Epithelial cell of proximal tubule (primary cell): ENCODE measurements at places on chromosomes 1 and 21.

GRCh38 chr21:17045214-17045853 is 467.5 kb upstream of the CXADR start:
- no peak for DNase-seq

- no peak for DNase-seq
These were observed 21.8 kb upstream of the PLEKHO1 start for GRCh38 chr1:150127868-150128267.

- no peak for DNase-seq
These were observed 5.4 kb upstream of the OPTC start for GRCh38 chr1:203488539-203488938.

DNA sequence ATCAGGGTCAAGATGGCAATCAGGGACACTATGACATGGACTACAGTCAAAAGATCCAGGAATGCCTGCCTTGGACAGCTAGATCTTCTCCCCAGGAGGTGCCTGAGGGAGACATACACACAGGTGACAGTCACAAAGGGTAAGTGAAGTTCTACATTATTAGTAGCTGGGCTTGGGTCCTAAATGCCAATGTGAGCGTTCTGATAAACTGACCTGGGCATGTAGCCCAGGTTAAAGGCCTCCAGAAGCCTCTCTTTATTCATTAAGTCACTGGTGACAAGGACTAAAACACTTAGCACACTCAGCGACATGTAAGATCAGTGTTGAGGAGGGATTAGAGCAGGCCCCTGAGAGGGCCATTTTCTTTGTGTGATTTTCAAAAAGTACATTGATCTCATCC is 48.9 kb upstream of the HSD17B7 start:
- DNase-seq, result no peak

- DNase-seq, result no peak
These were observed 9.8 kb upstream of the HMGB4 start for GRCh38 chr1:33854091-33854490.

- no peak for DNase-seq
These were observed 10.6 kb downstream of the SLC19A1 start for GRCh38 chr21:45531393-45532215.

DNA sequence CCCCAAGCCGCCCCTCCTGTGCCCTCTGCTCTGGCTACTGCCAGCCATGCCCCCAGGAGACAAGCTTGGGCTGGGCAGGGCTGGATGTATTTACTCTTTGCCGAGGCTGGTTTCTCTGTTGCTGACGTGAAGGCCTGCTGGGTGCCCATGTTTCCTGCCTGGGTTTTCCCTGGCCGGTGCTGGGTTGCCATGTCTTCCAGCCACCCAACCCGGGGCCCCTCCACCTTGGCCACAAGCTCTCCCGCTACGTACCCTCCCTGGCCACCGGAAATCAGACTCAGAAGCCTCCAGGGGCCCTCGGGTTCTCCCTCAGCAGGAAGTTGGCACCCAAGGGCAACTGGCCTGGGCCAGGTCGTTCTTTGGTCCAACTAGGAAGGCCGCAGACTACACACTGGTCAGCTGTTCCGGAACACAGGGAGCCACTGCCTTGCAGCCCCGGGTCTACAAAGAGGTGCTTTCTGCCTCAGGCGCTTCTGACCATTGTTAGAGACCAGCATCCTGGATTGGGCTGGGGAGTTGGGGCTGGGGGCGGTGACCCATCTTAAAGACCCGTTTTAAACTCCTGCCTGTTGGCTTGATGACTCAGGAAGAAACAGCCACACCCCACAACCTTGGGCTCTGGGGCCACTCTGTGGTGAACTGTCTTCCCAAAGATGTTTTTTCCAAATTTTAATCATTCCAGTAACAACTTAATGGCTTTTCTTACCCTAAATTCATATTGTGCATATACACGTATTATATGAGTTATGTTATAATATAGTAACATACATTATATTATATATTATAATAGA is 71.2 kb upstream of the RUNX3 start:
- DNase-seq, result no peak

DNA sequence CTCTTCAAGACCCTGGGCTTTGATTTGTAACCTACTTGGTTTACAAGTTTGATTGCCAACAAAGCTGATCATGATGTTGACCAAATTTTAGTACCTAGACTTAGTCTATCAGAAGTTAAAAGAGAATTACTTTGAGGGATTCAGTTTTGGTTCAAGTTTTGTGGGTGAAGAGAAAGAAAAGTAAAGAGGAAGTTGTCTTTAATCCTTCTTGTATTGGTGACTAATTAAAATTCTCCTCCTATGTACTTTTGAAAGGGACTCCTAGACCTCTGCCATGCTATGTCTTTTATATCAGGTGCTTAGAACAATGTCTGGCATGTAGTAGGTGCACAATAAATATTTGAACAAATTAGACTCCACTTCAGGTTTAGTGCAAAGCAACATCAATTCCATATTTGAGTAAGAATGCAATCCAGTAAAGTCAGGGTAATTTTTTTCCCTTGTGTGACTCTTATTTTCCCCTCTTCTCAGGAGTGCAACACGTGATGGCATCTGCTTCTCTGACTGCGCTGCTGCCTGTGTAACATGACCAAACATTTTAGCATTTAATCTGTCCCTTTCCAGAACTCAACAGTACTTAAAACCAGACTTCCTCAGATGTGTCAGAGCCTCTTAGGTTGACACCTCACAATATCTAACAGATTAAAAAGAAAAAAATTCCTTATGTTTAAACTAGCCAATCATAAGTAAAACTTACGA is 41.1 kb upstream of the KCNQ4 start:
- DNase-seq, result no peak

DNA sequence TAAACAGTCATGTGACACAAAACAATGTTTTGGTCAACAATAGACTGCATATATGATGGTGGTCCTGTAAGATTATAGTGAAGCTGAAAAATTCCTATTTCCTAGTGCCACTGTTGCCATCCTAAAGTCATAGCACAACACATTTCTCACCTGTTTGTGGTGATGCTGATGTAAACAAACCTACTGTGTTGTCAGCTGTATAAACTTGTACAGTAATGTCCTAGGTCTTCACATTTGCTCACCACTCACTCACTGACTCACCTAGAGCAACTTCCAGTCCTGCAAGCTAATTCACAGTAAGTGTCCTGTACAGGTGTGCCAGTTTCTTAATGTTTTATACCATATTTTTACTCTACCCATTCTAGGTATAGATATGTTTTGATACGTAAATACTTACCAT is 326.1 kb upstream of the USP24 start:
- DNase-seq, result no peak

DNA sequence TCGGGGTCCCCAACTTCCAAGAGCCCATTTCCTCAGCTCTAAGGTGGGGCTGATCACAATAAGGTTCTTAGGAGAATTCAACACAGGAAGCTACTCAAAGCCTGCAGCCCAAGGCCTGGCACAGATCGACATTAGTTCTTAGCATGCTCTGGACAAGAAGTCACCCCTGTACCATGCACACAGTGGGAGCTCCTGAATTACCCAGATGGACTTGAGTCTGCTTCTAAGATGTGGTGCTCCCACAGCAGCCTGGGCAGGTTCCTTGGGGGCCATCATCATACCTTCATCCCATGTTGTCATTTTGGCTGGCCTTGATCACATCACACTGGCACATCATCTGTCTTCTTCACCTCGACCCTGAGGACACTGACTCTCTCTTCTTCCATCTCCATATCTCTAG is 153.3 kb upstream of the VAMP3 start:
- DNase-seq, result no peak

GRCh38 chr1:27726173-27727044 is 648 bp downstream of the FAM76A start:
- DNase-seq, result no peak

GRCh38 chr1:36119456-36119855 is 5.6 kb downstream of the COL8A2 start:
- no peak for DNase-seq

GRCh38 chr1:103489935-103490334 is 35.6 kb upstream of the RNPC3 start:
- peak; percentile 67 for DNase-seq

- DNase-seq, result no peak
These were observed 5.8 kb downstream of the ROR1 start for GRCh38 chr1:63779338-63780211.

DNA sequence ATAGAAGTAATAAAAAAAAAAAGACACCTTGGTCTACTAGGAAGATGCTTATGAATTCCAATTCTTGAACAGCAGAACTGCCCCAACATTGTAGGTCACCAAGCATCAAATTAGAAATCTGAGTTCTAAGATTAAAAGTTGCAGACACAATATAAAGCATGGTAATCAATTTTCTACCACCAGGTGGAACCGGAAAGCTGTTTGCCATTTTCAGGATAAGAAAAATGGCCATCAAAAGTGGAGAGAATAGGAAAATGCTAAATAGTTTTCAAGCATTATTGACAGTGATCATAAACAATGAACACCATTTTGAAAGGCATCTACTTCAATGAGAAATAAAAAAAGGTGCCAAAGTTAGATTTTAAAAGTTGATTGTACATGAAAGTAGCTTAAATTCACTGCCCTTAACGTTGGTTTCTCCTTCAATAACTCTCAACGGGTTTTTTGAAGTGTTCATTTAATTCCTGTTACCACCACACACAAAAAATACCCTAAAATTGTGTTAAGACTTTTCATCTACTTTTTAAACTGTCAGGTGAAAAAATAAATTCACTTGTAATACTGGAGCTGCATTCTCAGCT is 252.9 kb downstream of the KCNT2 start:
- no peak for DNase-seq

DNA sequence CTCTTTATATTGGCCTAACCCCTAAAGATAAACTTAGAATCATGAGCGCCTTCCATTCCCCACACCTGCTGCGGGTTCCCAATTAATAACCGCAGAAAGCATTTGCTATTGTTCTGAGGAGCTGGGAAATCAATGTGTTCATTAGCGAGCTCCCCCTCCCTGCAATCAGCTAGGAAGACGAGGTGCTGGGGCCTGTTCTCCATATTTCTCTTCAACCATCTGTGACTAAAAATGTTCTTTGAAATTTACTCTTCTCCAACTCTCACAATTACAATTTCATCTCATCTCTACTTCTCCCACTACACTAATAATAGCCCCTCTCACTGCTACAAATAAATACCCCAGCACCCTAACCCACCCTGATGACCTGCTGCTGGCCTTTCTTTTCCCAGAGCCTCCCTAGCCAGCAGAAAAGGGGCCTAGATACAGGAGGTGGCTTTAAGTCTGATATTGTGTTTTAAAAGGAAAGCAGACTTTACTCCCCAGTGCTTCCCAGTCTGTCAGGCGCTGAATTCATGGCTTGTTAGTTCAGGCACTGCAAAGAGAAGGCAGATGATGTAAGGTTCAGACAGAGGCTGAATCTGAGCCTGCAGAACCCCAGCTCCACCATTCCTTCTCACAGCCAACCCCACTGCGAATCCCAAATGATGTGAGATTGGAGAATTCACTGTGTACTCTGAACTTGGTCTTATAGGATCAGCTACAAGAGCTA is 477.5 kb upstream of the DAB1 start:
- no peak for DNase-seq

GRCh38 chr1:187909382-187909781 is 1080.6 kb downstream of the PLA2G4A start:
- no peak for DNase-seq

DNA sequence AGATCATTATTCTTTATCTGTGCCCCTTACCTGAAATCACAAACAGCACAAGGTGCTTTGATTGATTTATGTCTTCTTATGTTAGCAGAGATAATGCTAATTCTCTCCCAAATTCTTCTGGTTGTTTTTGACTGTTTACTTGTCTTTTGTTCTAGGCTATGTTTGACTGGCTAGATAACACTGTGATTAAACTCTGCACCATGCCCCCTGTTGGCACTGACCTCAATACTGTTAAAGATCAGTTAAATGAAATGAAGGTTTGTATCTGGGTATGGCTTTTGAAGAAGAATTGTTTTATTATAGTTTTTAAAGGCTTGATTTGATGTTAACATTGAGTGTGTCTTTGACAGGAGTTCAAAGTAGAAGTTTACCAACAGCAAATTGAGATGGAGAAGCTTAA is 49.6 kb upstream of the BMP8A start:
- DNase-seq, result no peak

DNA sequence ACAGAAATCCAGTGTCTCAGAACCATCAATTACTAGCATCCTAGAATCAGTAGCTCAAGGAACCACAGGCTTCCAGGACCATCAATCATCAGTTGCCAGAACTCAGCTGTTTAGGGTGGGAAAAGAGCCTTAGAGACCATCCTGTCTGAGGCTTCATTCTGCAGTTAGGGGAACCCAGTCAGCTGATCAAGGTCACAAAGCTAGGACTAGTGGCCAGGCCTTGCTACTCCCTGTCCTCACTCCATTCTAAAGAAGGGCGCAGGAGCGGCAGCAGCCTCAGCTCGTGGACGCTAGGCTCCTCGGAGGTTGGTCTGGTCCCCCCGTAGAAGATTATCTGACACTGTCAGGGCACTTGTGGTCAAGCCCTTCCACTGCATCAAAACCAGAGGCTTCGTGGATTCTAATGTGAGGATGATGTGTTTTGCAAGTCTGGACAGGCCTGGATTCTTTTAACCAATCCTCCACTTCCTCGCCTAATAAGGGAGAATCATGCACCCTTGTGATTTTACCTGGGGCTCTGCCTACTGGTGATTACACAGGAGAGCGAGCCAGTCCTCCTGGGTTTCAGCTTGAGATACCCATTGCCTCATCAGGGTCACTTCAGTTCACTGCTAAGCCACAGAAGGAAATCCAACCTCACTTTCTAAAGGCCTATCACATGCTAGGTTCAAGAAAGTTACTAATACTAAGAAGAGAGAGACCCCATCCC is 41.7 kb upstream of the IFFO2 start:
- DNase-seq, result peak; percentile 61

DNA sequence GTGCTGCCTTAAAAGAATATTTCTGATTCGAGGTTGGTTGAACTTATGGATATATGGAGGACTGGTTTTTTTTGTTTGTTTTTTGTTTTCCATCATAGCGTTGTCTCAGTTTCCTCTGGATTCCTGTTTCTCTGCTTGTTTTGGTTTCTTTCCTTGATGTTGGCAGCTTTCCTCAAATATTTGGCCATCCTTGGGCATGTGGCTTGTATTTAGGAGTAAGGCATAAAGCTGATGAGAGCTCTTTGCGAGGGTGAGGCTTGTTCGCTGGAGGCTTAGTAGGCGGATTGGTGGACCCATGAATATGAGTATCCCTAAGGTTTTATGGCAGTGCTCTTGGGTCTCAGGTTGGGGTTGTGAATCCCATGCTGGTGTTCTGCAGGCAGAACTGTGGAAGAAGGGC is 22.9 kb downstream of the DYRK1A start:
- no peak for DNase-seq

DNA sequence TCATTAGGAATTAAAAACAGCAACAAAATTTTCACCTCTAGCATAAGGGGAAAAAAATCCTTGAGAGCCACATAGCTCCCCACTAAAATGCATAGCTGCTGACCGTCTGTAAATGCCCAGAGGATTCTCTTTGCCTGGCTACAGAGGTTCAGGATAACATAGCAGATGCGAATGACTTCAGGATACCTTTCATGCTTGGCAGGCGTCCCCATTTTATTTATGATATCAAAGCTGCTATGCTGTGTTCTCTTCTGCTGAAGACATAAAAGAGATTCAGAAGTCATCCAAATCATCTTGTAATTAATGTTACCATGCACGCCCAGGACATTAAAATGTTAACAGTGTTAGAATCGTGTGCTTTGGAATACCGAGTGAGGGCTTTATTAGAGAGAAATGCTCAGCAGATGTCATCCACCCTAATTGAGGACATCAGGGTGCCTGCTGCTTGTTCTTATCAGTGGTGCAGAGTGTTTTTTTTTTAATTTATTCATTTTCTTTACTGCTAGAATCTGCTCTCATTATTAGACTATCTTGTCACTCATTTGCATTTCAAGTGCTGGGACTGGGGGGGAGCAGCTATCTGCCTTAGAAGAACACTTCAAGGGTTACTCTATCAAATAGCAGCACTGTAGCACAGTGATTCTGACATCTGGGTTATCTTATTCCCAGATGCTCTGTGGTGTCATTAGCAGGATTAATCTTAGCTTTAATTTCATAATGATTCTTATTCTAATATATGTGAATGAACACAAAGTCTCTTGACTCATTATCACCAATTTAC is 139.5 kb downstream of the ZNF326 start:
- no peak for DNase-seq
